Type B pancreatic cell (in vitro differentiated cells): ENCODE measurements at places on chromosomes 2 and 18.

DNA sequence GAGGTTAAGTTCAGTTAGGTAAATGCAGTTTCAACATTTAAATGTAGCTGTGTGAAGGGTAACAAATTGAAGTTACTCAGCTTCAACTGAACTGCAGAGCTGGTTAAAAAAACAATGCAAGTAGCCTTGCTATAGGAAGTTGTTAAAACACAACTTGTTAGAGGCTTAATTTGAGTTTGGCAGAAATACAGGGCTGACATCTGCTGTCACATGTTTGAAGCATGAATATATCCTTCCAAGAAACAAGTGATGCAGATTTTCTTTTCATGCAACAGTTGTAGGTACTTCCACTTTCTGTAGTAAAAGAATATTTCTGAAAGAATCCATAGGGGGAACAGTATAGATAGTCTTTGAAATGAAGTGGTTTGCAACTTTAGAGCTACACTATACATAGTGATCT is 208.7 kb upstream of the RASGRP3 start:
- DNase-seq: no peak

DNA sequence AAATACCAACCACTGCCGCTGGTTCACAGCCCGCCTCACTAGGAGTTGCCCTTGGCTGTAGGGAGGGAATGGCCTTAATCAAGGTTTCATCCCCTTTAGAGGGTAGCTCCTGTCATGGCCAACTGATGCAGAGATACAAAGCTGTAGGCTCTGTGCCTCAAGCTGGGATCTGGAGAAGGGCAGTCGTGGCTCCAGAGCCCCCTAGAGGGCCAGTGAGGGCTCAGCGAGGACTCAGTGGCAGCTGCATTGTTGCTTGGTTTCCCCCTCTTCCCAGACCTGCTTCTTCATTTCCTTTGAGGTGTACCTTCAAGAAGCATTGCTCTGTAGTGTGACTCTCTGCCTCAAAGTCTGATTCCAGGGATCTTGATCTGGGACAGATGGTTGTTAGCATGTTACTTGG is 302.1 kb downstream of the LPIN1 start:
- DNase-seq: no peak

DNA sequence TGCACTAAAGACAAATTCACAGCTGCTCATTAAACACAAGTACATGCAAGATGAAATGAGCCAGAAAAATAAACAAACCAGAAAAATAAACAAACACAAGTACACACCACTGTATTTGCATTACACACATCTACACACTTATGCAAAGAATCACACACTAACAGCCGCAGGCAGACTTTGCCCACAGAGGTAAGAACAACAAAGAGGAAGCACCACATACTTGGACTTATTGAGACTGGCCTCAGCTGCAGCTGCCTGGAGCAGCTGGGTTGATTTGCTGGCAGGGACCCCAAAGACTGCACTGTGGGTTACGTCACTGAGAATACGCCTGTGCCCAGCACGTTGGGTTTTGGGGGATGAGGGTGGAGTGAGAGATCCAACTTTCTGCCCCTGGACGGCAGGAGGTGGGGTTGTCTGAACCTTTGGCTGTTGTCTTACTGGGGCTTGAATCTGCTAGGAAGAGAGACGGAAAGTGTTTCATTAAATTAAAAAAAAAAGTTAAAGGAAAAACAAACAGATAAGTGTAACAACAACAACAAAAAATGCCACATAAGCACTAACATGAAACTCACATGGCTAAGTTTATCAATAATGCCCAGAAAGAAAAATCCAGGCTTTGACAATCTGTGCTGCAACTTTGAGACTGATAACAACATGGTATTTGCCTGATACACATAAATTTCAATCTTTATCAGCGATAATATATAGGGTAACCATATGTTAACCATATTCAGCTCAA is 71.9 kb upstream of the NFU1 start:
- DNase-seq: no peak

DNA sequence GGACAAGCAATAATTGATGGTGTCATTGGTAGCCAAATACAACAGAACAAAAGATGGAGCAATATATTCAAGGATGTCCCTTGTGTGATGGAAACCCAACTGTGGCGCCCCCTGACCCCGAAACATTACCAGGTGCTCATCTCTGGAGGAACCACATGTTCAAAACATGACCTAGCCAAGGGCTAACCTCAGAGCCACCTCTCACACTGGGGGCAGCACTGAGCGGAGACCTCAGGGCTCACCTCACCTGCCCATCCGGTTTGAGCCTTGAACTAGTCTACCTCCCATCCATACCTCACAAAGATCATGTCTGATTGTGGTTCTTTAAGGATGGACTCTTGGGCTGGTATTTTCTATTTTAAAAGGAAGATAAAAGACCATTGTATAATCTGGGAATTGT is 314.4 kb upstream of the CDH7 start:
- no peak for DNase-seq

DNA sequence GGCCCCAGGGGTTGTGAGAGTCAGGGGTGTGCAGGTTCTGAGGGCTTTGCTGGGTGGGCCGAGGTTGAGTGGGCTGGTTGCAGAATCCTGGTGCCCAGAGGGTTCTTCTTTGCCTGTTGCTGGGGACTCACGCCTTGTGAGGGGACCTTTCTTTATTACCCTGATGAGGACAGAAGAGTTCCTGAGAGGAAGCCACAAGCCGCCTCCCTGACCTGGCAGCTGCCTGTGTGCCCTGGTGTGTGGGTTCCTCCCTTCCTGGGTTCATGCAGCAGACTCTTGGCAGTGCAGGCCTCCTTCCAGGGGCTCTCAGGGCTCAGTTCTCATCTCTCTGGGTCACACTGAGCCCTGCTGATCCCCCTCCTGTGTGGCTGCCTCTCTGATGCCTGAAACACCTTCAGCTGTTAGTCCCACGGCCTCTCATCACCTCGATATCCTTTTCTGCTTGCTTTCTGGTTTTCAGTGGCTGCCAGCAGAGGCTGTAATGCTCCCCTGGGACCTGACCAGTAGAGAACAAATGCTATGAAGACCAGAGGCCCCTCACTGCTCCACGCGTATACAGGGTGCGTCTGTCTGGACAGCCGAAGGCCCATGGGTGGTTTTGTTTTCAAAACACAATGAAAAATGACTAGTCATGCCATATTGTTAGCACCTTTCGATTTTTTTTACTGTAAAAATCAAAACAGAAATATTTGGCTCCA is 191.3 kb downstream of the AGAP1 start:
- DNase-seq: no peak

DNA sequence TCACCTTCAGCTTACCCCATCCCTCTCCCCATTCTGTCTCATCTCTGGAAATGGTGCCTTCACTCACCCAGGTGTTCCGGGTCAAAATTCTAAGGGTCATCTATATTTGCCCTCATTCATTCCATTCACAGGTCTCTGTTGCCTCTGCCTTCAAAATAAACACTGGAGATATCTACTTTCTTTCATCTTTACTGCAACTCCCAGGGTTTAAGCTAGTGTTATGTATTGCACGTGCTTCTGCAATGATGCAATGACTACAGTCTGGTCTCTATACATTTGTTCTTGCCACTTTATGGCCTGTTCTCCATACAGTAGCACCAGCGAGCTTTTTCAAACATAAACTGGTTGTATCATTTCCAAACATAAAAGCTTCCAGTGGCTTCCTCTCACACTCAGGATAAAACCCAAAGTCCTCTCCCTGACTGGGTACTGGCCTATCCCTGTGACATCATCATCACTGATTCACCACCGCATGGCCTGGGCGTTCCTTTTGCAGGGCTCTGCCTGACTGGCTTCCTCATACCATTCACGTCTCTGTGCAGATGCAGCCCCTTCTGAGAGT is 14.3 kb downstream of the DSG2 start:
- no peak for DNase-seq

- no peak for DNase-seq
Observed at GRCh38 chr2:172204762-172205161, 102.1 kb upstream of the DLX2 start.

GRCh38 chr2:28352610-28353195 is 40.0 kb upstream of the FOSL2 start:
- DNase-seq: no peak

- no peak for DNase-seq
Observed at GRCh38 chr18:55014095-55014494, 54.8 kb upstream of the CCDC68 start.

- no peak for DNase-seq
Observed at GRCh38 chr2:53813151-53813550, 26.3 kb downstream of the ERLEC1 start.

GRCh38 chr2:23533338-23533695 is 148.3 kb downstream of the KLHL29 start:
- DNase-seq: no peak

GRCh38 chr18:50992351-50992762 is 24.5 kb downstream of the ELAC1 start:
- no peak for DNase-seq

DNA sequence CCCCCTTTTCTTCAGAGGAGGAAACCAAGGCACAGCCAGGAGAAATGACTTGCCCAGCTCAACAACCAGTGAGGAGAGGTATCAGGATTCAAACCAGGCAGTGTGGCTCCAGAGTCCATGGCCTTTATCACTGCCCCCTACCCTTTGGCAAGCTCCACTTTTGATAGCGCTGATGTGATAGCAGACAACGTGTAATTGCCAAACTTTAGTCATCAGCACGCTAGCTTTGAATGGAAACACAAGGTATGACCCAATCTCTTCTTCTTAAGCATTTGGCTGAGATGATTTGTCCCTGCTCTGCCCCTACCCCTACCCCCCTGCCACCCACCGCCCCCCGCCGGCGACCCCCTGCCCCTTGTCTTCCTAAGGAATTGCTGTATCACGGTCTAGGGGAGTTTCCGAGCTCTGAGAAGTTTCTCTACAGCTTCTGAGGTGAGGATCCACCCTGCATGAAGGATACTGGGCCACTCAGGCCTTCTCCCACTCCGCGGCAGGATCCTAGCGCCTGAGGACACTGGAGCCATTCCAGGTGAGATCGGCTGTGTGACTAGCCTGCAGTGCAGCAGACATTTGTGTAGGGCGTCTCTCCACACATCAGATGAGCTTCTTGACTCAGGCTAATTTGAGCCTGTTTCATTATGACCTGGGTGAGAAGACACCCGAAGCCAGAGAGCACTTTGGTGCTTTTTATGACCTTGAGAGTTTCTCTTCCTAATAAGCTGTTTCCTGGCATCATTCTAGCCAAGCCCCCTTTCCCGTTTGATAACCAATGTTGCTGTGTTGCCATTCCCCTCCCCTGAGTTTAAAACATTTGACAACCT is 75.1 kb upstream of the MAP4K4 start:
- no peak for DNase-seq

GRCh38 chr2:208872591-208872990 is 466.0 kb downstream of the PTH2R start:
- DNase-seq: no peak

GRCh38 chr2:104755026-104755878 is 98.7 kb upstream of the POU3F3 start:
- no peak for DNase-seq

DNA sequence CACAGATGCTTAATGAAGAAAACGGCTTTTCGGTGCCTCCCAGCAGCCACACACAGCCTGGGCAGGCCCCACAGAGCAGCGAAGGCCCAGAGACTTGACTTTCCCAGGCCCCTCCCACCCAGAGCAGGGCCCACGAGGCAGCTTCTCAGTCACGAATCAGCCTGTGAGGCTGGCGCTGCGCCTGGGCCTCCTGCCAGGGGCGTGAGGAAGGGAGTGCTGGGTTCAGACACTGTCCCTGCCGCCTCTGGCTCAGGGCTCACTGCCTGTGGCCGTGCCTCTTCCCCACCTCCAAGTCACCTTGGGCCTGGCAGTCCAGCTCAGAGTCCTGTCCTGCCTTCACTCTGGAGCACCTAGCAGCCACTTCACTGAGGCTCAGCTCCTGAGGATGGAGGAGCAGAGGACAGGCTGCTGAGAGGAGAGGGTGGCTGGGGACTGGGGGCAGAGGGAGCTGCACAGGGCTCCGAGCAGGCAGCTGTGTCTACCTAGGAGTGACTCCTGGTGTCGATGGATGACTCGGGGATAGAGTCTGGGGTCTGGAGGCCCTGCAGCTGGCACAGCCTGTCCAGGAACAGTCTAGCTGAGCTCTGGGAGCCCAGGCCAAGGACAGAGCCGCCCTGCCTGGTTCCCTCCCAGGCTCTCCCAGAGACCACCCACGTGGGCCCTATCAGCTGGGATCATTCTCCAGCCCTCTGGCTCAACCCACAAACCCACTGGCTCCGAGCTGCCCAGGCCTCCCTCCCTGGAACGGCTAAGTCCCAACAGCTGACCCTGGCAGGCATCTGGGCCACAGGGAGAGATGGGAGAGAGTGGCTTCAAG is 36.4 kb upstream of the FOSL2 start:
- no peak for DNase-seq

DNA sequence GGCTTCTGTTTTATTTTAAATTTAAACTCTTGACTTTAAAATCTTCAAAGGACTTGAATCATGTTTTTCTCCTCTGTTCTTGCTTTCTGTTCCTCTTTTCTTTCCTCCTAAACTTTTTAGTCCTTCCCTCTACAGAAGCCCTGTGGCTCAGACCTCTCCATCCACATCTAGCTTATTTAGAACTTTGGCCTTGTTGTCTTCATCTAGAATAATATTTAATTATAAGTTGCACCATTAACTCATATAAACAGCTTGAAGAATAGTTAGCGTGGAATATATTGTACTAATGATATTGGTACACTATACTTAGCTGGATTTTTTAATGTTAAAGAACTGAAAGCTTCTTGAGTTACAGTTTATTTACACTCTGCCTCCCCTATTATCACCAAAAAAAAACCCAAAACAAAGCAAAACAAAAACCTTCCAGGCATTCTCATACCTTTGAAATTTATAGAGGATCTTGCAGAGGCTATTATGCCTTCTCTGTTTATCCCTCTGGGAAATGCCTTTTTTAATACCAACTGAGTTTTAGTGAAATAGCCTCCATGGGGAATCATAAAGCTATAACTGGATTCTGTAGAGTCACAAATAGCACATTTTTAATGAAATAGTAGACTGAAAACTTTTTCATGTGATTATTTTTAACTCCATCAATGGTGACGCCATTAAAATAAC is 9.2 kb upstream of the CCDC141 start:
- DNase-seq: no peak

- no peak for DNase-seq
Observed at GRCh38 chr2:36737131-36737750, 40.7 kb downstream of the VIT start.

GRCh38 chr2:73112026-73112912 is 479 bp downstream of the RAB11FIP5 start:
- no peak for DNase-seq

- no peak for DNase-seq
Observed at GRCh38 chr2:231069379-231070054, 12.8 kb downstream of the PSMD1 start.

DNA sequence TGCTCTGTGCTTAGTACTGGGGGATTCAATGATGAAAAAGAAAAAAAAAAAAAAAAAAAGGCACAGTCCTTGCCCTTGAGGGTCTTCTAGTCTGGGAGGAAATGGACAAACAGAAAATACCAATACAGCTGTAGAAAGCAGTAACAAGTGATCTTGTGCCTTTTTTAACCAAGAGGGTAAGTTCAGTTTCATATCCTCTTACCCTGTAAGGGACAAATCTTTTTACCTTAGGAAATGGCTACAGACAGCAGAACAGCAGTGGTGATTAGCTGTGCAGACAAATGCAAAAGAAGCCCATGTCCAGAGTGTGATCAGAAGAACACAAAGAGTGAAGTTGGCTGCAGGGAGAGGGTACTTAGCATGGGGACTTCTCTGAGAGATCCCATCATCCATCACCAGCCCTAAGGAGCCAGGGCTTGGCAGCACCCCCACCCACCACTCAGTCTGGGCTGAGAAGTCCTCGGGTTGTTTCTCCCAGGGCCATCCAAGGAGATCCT is 102.9 kb downstream of the ALPK2 start:
- no peak for DNase-seq

- no peak for DNase-seq
Observed at GRCh38 chr18:7918701-7919100, 351.6 kb downstream of the PTPRM start.
